Chondrocyte (in vitro differentiated cells): ENCODE measurements at places on chromosomes 2 and 18.

GRCh38 chr18:58438958-58439300, 190.0 kb downstream of the ALPK2 start:
- DNase-seq: no peak

DNA sequence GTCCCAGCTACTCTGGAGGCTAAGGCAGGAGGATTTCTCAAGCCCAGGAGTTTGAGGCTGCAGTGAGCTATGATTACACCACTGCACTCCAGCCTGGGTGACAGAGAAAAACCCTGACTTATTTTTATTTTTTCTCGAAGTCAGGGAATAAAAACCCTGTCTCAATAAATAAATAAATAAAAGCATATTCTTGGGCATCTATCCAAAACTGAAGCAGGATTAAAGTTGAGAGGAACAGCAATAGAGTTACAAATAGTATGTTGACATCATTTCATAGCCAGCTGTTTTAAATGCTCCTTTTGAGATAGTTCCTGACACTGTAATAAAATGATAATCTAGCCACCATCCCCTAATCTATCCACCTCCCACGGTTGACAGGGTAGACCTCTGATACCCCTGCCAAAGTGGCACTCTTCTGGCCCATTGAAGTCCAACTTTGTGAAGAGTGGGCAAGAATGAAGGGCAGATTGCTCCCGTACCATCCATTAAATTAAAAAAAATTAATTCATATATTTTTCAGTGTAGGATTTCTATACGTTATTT, 42.3 kb upstream of the LPIN2 start:
- DNase-seq: no peak

DNA sequence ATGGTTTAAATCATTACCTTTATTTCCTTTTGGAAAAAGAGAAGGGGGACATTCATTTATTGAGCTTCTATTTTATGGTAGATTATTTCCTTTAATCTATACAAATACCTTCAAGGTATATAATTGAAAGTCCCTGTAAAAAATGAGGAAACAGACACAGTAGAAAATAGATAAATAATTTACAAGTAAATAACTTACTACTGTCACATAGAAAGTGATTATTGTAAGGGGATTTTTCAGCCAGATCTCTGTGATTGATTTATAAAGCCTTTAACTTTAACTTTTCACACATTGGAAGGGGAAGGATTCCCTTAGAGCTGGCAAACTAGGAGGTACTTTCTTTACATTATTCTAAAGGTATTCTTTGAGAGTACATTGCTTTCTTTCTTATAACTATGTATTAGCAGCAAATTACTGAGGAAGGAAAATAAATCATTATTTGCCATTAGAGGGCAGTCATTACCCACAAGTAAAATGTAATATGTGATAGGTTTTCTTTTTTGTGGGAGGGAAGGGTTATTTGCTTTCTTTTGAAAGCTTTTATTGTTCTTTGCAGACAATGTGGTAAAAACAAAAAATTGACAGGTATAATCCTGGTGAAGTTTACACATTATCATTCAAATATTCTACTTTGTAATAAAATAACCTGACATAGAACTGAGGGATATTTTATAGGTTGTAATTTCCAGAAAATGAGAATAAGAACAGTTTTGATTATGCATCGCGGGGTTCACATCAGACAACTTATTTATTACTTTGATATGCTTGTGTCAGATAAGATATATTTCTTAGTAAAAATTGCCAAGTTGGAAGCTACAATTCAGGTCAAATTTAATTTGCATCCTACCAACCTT, 24.8 kb upstream of the RPE start:
- DNase-seq: no peak

DNA sequence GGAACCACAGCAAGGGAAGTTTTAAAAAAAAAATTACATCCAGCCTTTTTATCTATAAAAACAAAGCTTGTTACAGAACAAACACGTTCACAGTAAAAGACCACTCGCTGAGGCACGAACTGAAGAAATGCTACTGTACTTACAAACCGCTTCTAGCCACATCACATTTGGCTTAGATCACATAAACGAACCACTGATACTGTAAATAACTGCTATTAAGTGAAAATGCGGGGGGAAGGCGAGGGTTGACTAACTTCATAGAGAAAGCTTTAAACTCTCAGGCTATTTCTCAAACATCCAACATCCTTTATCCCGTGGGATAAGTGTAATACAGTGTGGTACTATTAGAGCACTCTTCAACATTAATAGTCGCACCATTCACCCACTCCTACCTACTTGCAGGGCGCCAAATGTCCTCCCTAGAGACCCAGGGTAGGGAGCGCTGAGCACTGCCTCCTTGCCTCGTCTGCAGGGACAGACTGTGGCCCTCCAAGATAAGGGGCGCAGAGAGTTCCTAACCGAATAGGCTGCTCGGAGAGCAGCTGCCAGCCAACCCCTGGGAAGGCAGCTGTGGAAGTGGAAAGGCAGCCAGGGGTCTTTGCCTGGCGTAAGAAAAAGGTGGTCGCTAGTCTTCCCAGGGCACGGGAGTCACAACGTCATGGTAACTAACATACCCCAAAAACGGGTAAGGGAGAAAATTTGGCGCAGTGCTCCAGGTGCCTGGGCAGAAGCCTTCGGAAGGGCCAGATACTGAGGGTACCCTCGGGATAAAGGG, 854 bp downstream of the GPR155 start:
- DNase-seq: no peak

- no peak for DNase-seq
These were observed 37.4 kb upstream of the AFF3 start for GRCh38 chr2:100179806-100180205.

DNA sequence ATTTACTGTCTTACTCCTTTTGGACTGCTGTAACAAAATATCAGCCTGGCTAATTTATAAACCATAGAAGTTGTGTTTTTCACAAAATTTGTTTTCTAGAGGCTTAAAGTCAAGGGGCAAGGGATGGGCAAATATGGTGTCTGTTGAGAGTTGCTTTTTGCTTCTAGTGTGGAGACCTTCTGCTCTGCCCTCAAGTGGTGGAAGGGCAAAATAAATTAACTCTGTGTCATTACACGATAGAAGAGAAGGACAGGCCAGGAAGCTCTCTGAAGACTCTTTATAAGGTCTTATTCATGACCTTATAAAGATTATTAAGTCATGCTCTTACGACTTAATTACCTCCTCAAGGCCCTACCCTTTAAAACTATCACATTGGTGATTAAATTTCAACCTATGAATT, 181.2 kb upstream of the LRATD1 start:
- DNase-seq: no peak

DNA sequence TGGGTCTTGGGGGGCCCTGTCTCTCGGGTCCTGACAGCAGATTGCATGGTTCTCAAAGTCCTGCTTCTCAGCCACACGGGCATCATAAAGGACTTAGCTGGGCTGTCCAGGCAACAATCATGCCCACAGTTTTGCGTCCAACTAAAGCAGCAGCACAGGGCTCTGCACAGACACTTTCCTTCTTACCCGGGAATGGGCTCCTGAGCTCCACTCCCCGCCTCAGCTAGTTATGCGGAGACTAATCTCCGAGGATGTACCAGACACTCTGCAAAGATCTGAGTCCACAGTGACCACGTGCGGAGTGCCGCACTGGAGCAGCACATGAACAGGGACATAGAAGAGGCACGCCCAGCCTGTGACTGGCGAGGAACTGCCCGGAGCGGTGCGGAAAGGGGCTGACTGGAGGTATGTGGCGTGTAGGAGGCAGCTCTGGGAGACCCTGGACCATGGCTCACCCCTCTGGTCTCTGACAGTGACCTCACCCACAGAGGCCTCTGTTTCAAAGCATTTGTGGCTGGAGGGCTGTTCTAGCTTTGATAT, 270.0 kb downstream of the HDAC4 start:
- no peak for DNase-seq

GRCh38 chr2:85017411-85018048, 46.6 kb downstream of the KCMF1 start:
- no peak for DNase-seq

DNA sequence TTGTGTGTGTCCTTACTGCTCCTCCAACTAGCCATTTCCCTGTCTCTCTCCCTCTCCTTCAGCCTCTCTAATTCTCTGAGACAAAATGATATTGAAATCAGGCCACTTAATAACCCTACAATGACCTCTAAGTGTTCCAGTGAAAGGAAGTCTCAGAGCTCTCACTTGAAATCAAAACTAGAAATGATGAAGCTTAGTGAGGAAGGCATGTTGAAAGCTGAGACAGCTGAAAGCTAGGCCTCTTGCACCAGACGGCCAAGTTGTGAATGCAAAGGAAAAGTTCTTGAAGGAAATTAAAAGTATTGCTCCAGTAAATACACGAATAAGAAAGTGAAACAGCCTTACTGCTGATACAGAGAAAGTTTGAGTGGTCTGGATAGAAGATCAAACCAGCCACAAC, 72.9 kb downstream of the PRKCE start:
- DNase-seq: no peak

DNA sequence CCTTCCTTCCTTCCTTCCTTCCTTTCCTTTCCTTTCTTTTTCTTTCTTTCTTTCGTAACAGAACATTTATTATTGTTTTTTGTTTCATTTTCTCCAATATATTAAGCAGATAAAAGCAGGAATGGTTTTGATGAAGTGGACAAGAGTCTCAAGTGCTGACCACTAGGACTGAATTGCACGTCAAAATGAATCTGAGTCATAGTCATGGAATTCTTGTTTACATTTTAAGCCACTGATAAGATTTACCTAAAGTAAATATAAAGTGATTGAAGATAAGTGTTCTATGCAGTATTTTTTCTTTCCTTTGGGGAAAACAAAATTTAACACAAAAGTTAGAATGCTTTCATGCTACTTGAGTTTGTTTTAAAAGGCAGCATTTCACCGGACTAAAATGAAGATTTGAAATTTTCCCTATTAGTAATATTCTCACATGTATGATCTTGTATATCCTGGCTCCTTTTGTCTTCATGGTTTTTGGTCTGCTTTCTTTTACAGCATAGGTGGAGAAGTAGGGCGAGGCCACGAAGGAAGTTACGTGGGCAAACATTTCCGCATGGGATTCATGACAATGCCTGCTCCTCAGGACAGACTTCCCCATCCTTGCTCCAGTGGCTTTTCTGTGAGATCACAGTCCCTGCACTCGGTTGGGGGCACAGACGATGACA, 113.5 kb downstream of the NYAP2 start:
- DNase-seq: no peak

- DNase-seq: no peak
These were observed 76.9 kb downstream of the PTPN4 start for GRCh38 chr2:119836455-119837142.

DNA sequence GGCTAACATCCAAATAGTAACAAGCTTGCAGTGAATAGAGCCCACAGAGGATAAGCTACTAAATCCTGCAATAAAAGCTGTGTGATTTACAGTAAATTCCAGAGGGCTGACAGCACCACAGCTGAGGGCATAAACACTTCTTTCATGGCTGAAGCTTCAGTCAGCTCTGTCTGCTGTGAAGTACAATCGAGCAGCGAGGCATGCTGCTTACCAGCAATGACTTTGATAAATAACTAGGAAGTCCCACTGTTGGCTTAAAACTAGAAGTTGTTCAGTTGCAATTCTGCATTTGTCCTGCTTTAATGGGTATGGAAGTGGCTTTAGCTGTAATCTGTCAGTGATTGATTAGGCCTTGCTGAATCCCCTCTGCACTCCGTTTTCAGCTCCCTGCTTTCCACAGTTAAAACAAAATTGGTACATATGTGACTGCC, 65.2 kb upstream of the FIGN start:
- DNase-seq: no peak

GRCh38 chr2:207928079-207928478, 97.2 kb downstream of the PLEKHM3 start:
- no peak for DNase-seq

GRCh38 chr2:168784993-168785392, 17.4 kb upstream of the NOSTRIN start:
- DNase-seq: no peak

DNA sequence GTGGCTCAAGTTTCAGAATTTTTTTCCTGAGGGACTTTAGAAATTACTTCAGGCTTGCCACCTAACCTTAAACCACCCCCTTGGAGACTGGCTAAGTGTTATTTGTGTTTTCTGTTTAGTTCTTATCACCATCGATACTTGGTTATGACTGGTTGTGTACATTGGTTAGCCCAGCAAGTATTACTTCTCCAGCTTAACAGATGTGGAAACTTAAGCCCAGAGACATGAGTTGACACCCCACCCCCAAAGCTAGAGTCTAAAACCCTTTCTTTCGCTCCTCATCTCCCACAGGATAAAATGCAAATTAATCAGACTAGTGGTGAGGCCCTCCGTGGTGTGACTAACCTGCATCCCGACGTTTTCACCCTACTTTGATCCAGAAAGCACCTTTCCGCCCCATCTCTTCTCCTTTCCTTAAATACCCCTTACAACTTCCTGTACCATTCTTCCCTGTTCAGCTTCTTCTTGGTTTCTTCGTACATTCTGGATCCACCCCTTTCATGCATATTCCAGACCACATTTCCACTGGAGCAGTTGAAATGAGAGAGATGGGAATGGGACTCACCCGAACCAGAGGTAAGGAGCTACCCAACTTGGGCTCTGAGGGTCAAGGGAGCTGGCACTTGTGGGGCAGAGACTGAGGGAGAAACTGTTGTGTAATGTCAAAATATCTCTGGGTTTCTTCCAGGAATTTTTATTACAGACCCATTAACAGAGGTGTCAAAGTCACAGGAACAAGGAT, 819 bp upstream of the MAP3K2 start:
- no peak for DNase-seq

DNA sequence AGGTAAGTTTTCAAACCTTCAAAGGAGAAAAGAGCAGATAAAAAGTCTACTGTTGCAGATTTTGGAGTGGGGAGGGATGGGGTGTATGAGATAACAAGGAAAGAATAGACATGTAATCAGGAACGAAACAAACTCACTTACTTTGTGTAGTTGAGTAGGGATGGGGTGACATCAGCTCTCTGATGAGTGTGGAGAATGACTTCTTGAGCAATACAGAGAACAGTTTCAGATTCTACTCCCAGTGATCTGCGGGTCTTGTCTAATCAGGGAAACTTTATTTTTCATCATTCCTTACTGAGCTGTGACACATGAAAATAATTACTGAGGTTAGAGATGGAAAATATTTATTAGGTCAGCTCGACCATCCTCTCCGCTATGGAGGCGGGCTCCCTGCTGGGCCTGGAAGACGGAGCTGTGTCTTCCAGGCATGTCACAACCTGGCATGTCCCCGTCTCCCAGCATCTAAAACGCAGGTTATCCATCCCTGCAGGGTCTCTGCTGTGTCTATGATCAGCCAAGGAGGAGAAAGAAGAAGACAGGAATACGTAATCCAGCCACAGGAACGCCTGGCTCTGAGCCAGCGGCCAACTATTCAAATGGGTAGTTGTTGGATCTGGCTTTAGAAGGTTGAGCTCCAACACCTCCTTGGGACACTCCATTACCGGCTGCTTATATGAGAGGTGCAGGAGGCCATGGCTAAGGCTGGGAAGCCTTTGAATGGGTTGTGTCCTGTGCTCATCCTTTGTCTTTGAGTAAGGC, 99.0 kb upstream of the SATB2 start:
- no peak for DNase-seq

- no peak for DNase-seq
These were observed 209.6 kb upstream of the PIK3C3 start for GRCh38 chr18:41745166-41746049.

GRCh38 chr2:17539611-17540092, 844 bp upstream of the VSNL1 start:
- DNase-seq: no peak

GRCh38 chr2:28755421-28755820, 3.8 kb downstream of the PPP1CB start:
- no peak for DNase-seq
